ENCODE measurements at places on chromosomes 4 and X.

DNA sequence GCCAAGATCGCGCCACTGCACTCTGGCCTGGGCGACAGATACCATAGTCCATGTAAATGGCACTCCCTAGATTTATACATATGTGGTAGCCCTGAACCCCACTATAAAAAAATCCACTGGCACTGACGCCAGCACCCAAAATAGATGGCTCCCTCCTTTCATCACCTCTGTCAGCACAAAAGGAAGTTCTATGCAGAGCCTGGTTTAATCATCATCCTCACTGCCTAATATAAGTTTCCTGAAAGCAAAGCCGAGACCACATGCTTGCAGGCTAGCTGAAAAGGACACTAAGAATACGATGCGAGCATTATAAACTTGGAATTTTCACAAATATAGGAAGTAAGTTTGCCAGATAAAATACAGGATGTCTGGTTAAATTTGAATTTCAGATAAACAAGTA, 27.5 kb upstream of the DOCK11 start:
- H3K27me3 ChIP-seq = no peaks in the 10 kb centered on the region
- H3K36me3 ChIP-seq = no peaks in the 10 kb centered on the region
- no peak overlapping the region for H3K4me3 ChIP-seq
- H3K27ac ChIP-seq = no peak overlapping the region

DNA sequence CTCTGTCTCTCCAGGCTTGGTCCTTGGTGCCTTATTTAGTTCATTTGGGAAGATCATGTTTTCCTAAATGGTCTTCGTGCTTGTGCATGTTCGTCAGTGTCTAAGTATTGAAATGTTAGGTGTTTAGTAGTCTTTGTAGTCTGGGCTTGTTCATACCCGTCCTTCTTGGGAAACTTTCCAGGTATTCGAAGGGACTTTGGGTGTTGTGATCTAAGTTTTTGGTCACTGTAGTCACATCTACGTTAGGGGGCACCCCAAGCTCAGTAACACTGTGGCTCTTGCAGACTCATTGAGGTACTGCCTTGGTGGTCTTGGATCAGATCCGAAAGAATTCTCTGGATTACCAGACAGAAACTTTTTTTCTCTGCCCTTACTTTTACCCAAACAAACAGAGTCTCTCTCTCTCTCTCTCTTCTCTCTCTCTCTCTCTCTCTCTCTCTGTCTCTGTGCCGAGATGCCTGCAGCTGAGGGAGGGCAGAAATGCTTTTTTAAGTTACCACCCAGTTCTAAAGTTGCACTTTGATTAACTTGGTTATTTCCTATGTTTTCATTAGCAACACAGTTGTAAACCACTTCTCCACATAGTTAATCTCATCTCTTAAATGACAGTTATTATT, 67.6 kb upstream of the SLC7A3 start:
- no peak for DNase-seq
- no peaks in the 10 kb centered on the region for H3K36me3 ChIP-seq
- H3K27me3 ChIP-seq = no peaks in the 10 kb centered on the region

- H3K4me3 ChIP-seq = no peak overlapping the region
- H3K36me3 ChIP-seq = no peaks in the 10 kb centered on the region
- H3K27ac ChIP-seq = no peak overlapping the region
- H3K27me3 ChIP-seq = no peaks in the 10 kb centered on the region
- no peaks in the 10 kb centered on the region for H3K4me1 ChIP-seq
Measured at GRCh38 chrX:1093121-1093520, 119.3 kb downstream of the CRLF2 start.

DNA sequence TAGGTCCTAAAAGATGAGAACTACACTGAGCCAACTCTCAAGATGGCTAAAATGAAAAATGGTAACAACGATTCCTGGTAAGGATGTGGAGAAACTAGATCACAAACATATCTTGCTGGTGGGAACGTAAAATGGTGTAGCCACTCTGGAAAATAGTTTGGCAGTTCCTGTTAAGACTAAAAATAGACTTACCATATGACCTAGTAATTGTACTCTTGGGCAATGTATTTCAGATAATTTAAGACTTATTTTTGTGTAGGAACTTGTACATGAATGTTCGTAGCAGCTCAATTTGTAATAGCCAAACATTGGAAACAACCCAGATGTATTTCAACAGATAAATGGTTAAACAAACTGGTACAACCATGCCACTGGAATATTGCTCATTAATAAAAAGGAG, 106.2 kb downstream of the HDAC8 start:
- H3K27me3 ChIP-seq = no peaks in the 10 kb centered on the region
- H3K4me3 ChIP-seq = no peak overlapping the region
- H3K36me3 ChIP-seq = no peaks in the 10 kb centered on the region
- no peak overlapping the region for H3K27ac ChIP-seq
- no peaks in the 10 kb centered on the region for H3K4me1 ChIP-seq

GRCh38 chr4:84312426-84313012, 186.6 kb downstream of the NKX6-1 start:
- H3K4me3 ChIP-seq = no peak overlapping the region
- no peak for DNase-seq
- H3K4me1 ChIP-seq = no peaks in the 10 kb centered on the region
- no peaks in the 10 kb centered on the region for H3K36me3 ChIP-seq
- no peaks in the 10 kb centered on the region for H3K27me3 ChIP-seq
- no peak overlapping the region for H3K27ac ChIP-seq

All from heart right ventricle (tissue), 16 donors.